WERI-Rb-1 (cell line): ENCODE measurements at places on chromosomes 7 and 10.

- DNase-seq = no peak
Observed at GRCh38 chr7:72494807-72495206, 82.7 kb upstream of the CALN1 start.

- no peak for DNase-seq
Observed at GRCh38 chr10:14293526-14293925, 37.2 kb downstream of the FRMD4A start.

- DNase-seq = peak; percentile 6
Observed at GRCh38 chr10:133139551-133140065, 20.4 kb upstream of the KNDC1 start.

- DNase-seq = no peak
Observed at GRCh38 chr10:29688230-29688661, 53.5 kb upstream of the SVIL start.

GRCh38 chr7:45863715-45864114 lies 9.2 kb downstream of the CCDC201 start:
- DNase-seq = peak; percentile 57

DNA sequence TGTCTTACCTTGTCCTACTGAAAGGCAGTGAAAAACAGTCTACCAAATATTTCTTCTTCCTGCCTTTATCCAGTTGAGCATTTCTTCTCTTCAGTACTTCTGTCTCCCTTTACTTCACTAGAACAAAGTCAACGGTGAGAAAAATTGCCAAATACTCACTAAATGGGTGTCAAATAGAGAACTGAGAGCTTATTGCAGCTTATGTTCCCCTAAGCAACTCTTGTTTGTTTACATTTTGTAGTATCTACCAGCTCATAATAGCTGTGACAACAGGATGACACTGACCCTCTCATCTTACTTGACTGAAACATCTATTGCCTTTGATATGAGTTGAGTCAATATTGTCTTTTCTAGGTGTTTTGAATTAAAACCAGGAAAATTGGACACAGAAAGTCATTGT lies 327.9 kb upstream of the SORCS1 start:
- no peak for DNase-seq

GRCh38 chr10:69994262-69994661 lies 58.4 kb upstream of the MACROH2A2 start:
- DNase-seq = peak; percentile 37

- DNase-seq = peak; percentile 62
Observed at GRCh38 chr10:12484941-12485805, 135.8 kb downstream of the CAMK1D start.

DNA sequence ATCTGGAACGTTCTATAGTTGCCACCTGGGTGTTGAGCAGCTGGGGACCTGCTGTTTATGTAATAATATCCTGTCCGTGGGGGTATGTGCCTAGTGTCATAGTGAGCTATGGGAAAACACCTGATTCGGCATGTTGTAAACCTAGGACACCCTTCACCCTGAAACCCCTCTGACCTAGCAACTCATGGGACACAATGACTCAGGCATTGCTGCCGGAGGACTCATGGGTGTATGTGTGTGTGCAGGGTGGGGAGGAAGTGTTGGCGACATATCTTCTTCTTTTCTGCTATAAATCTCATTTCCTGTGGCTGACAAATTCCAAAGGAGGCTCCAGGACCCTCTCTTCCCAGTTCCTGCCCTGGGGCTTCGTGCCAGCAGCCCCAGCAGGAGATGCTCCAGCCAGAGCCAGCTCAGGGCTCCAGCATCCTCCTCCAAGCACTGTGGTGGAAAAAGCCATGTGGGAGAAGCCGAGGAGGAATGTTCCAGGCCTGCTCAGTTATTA lies 77.0 kb upstream of the PODXL start:
- DNase-seq = no peak

- no peak for DNase-seq
Observed at GRCh38 chr10:34547291-34547690, 267.8 kb downstream of the PARD3 start.

DNA sequence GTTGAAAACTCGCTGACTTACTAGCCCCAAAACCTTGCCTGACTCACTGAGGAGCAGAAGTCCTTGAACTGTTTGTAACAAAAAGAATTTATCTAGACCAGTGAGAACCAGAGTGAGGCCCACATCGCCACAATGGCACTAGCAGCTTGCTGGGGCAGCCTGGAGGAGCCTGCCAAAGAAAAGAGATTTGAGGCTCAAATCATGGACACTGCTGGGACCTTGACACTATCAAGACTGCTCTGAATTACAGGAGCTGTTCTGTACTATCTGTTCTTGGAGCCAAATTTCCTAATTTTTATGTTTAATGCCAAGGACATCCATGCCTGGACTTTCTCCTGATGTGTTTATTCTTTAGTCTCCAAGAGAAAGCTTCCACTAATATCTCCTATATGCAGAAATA lies 82.0 kb upstream of the JCAD start:
- DNase-seq = no peak

DNA sequence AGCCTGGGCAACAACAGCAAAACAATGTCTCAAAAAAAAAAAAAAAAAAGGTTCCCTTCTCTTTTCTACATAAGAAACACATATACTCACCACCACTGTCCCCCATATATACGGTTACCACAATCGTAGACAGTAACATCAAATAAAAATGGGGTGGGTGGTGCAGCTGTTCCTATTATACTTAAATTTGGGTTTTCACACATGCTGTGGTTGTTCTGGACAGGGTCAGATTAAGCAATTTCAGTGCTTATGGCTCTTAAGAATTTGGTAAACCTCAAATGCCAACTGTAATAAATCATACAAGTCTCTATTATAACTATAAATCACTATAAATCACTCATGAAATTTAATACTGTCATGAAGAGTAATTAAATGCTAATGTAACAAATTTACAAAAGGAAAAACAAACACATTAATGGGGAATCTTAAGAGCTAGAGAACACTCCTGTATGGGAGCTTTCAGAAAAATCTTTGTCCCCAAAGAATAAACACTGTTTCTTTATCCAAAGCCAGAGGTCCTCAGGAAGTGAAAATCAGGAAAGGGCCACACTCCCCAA lies 143.6 kb downstream of the GLI3 start:
- no peak for DNase-seq

DNA sequence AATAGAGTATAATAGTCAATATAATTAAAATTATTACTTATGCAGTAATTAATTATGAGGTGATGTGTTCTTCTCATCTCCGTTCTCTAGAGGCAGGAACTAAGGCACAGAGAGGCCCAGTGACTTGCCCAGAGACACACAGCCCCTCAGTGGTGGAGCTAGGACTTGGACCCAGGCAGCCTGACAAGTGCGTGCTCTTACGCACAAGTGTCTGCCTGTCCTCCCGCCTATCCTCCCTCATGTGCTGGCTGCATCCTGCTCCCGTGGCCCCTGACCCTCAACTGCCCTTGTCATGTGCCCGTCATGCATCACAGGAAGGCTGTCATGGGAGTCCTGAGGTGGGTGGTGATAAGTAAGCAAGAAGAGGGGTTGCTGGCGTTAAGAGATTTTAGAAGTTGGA lies 14.3 kb downstream of the IL2RA start:
- DNase-seq = no peak

- no peak for DNase-seq
Observed at GRCh38 chr10:113303544-113304146, 249.2 kb upstream of the HABP2 start.

DNA sequence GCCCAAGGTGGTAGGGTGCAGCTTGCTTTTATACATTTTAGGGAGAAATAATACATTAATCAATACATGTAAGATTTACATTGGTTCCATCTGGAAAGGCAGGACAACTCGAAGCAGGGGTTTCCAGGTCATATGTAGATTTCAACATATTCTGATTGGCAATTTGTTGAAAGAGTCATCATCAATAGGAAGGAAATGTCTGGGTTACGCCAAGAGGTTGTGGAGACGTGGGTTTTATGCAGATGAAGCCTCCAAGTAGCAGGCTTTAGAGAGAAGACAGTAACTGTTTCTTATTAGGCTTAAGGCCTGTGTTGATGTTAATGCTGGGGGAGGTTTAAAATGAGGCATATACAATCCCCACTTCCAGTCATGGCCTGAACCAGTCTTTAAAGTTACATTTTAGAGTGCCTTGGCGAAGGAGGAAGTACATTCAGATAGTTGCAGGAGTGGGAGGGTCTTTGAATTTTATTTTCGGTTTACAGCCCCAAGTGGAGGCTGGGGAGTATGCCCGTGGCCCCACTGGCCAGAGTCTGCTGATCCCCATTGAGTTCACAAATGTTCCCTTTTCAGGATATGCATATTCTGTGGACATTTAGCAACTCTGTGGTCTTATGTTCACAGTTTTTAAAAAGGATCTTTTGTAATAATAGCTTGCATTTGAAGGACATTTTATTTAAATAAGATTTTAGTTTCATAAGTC lies 166.0 kb upstream of the GDF10 start:
- DNase-seq = no peak

DNA sequence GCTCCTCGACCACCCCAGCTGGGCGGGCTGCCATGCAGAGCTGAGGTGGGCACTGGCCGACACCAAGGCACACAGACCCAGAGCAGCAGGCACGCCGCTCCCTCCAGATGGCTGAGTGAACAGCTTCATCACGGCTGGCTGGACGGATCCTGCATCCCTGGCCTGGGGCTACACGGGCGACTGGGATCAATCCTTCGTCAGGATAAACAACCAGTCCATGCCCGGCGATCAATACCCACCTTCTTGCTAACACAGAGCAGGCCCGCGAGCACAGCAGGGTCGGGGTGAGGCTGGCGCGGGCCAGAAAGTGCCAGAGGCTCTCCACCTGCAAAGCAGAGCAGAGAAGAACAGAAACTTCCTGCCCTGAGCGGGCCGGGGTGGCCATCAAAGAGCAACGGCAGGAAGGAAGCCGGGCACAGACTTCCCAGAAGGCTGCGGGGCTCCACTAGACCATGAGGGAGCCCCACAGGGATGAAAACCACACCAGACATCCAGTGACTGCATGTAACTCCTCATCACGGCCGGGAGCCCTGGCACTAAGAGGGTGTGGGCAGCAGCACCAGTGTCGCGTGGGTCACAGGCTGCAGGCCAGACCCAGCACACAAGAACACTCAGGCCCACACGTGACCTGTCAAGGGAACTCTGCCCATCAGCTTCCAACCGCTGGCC lies 166.4 kb downstream of the MAD1L1 start:
- no peak for DNase-seq

- no peak for DNase-seq
Observed at GRCh38 chr10:112988839-112989406, 38.9 kb downstream of the TCF7L2 start.

GRCh38 chr10:6558272-6558671 lies 21.8 kb downstream of the PRKCQ start:
- DNase-seq = no peak

DNA sequence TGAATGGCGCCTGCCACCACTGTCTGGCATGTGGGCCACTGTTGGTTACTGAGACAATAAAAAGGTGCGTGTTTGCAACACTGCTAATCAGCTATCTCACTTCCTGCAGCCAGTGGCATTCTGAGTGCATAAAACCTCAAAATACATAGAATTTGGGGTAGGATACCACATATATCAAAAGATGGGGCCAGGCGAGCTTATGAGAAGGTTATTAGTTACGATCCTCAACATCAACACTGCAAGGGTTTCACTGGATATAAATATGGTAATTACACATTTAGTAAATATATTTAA lies 200.2 kb downstream of the WDR37 start:
- DNase-seq = no peak

DNA sequence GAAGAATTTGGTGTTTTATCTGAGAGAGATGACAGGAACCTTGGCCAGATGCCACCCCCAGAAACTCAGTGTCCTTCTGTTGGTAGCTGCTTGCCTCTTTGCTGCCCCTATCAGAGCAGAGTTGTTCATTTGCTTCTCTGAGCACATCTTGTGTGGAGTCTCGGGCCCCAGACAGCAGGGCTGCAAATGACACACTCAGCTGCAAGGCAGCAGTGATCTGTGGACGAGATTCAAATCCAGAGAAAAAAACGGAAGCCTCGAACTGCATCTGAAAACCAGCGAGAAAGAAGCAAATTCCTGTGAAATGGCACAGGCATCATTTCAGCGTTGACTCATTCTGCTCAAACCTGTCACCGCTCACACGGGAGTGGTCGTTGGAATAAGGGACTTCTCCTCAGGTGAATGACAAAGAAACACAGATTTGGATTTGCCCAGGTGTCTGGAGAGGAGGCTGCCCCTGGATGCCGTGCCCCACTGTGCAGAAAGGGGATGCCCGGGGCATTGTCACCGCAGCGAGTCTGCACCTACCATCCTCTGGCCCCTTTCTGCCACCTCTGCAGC lies 144.7 kb downstream of the PFKFB3 start:
- DNase-seq = no peak

- DNase-seq = no peak
Observed at GRCh38 chr10:67776371-67776770, 61.6 kb downstream of the DNAJC12 start.

- no peak for DNase-seq
Observed at GRCh38 chr10:118971187-118971586, 58.3 kb upstream of the NANOS1 start.

GRCh38 chr10:114525368-114525949 lies 121.2 kb upstream of the AFAP1L2 start:
- DNase-seq = no peak

- no peak for DNase-seq
Observed at GRCh38 chr10:13993169-13993568, 337.6 kb downstream of the FRMD4A start.
